Testis (tissue), 5 donors: ENCODE measurements at places on chromosomes 7 and 10.

DNA sequence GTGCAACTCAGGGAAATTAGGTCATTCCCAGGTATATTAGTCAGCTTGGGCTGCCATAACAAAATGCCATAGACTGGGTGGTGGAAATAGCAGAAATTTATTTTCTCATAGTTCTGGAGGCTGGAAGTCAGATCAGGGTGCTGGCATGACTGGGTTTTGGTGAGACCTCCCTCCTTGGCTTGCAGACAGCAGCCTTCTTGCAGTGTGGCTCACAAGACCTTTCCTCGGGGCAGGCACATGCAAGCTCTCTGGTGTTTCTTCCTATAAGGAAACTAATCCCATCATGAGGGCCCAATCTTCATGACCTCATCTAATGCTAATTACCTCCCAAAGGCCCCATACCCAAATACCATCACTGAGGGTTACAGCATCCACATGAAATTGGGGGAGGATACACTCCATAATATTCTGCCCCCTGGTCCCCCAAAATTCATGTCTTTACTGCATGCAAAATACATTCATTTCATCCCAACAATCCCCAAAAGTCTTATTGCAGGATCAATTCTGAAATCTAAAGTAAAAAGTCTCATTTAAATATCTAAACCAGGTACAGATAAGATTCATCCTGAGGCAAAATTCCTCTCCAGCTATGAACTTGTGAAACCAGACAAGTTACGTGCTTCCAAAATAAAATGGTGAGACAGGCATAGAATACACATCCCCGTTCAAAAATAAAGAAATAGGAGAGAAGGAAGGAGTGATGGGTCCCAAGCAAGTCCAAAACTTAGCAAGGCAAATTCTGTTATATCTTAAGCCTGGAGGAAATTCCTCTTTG lies 17.4 kb upstream of the CBLL1 start:
- DNase-seq = no peak

GRCh38 chr10:49132362-49132737 lies 1.5 kb downstream of the FAM170B start:
- DNase-seq = no peak

DNA sequence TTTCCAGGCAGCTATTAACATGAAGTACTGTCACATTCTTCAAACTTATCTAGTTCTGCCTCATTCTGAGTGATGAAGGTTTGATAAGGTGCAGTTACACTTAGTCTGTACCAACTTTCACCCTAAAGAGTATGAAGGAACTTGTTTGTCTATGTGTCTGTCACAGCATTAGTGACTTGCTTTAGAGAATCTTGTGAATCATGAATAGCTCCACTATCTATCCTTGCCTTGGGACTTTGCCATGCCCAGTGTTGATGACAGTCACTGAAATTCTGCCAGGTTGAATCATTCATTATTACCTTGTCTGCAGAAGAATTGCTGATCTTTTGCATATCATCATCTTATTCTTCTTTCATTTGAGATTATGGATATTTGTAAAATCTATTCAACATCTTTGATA lies 50.9 kb upstream of the A1CF start:
- DNase-seq = no peak

DNA sequence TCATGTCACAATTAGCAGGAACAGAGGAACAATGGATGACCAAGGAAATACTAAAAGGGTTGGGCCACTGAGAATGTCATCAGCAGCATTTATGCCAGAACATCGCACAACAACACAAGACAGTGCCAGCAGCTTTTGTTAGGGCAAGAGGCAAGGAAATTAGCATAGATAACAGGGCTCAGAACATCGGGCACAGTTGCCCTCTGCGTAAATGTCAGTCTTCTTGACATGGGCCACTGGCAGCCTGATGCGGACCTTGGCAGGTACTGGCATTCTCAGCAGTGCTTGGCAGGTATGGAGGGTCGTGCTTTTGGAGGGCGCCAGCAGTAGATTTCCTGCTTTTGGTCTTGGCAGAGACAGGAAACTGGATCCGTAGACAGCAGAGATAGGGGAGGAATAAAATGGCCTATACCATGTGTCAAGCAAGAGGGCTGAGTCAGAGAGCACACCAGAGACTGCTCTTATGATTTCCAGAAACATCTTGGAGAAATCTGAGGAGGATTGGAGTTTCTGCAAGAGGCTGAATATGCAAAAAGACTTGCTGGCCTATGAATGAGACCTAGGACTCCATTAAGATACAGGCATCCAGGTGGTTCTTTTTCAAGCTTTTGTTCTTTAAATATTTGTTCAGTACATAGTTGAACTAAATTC lies 371.5 kb upstream of the MTPN start:
- no peak for DNase-seq

- no peak for DNase-seq
Observed at GRCh38 chr10:51206500-51206899, 132.2 kb downstream of the PRKG1 start.

- no peak for DNase-seq
Observed at GRCh38 chr7:39847227-39847626, 102.8 kb upstream of the CDK13 start.

- no peak for DNase-seq
Observed at GRCh38 chr10:35909121-35909720, 267.1 kb upstream of the FZD8 start.

- DNase-seq = no peak
Observed at GRCh38 chr7:128404143-128404681, 5.6 kb downstream of the IMPDH1 start.

- DNase-seq = no peak
Observed at GRCh38 chr10:24382045-24382444, 173.1 kb downstream of the KIAA1217 start.

DNA sequence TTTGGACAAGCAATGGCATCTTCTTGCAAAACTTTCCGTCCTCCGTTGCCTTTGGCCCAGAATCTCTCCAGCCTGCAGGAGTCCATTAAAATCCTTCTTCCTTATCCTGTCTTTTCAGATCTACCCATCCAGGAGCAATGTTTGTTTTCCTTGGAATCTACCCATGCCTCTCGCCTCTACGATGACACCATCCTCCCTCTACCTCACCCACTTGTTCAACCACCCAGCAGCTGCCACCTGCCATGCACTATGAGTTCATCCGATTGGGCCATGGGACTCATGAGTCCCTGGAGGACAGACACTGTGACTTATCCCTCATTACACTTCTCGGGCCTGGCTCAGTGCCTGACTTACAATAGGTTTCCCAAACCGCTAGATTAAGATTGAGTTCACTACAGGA lies 26.8 kb upstream of the MGMT start:
- no peak for DNase-seq

DNA sequence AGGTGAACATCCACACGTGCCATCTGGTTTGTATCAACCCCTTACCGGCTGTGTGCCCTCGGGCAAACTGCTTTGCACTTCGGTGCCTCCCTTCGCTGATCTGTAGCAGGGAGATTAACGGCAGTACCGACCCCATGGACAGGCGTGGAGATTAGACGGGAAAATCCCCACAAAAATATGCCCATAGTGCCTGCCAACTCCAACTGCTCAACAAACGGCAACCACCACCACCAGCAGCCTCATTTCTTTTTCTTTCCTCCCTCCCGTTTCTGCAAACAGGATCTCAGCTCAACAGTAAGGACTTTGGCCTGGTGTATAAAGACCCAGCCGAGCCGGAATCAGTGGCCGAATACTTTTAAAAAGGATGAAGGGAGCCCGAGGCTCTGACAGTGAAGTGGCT lies 31.0 kb downstream of the CHST15 start:
- no peak for DNase-seq

DNA sequence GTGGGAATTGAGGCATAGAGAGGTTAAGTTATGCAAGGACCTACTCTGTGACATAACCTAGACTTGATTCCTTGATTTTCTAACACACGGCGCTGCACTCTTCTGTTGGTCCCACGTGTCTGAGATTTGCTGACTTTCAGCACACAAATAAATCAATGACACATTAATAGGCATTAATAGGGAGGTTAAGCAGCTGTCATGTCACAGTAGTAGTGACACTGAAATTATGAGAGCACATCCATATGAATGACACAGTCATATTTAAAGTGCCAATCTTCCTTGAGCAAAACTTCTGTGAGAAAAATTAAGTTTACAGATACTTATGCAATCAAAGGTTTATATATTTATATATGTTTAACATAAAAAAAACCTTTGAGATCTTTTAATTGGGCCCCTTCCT lies 805.4 kb upstream of the SORCS1 start:
- no peak for DNase-seq

GRCh38 chr10:12388671-12389070 lies 39.3 kb downstream of the CAMK1D start:
- no peak for DNase-seq

- DNase-seq = no peak
Observed at GRCh38 chr7:81416659-81417058, 353.2 kb downstream of the HGF start.

- no peak for DNase-seq
Observed at GRCh38 chr7:127954357-127954748, 76.9 kb downstream of the LRRC4 start.

GRCh38 chr7:118753479-118753878 lies 529.0 kb downstream of the ANKRD7 start:
- no peak for DNase-seq

- DNase-seq = peak; percentile 1
Observed at GRCh38 chr10:127036987-127037386, 131.8 kb downstream of the DOCK1 start.

- no peak for DNase-seq
Observed at GRCh38 chr10:31073211-31073610, 41.5 kb upstream of the ZNF438 start.

GRCh38 chr7:156617215-156617614 lies 23.4 kb upstream of the RNF32 start:
- DNase-seq = no peak

- no peak for DNase-seq
Observed at GRCh38 chr10:50540069-50540825, 83.5 kb downstream of the SGMS1 start.

DNA sequence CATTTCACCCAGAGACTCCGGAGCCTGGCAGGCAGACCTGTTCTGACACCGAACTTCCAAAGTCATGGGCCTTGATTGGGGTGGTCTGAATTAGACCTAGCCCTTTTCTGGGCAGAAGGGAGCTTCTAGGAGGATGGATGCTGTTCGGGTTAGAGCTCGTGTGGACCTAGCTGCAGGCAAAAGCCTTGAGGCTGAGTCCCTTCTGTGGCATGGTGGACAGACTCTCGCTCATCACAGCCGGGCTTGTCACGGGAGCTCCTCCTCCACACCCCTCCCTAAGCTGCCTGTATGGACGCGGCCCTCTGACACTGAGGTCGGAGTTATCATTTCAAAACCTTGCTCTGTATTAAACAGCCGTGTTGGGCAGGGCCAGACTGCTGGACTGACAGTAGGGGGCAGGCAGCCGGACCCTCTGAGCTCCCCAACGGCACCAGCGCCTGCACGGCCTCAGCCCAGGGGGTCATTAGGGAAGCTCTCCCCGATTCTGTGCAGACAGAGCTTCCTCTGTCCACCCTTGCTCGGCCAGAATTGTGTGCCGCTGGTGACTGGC lies 2.2 kb downstream of the IRF5 start:
- DNase-seq = no peak

DNA sequence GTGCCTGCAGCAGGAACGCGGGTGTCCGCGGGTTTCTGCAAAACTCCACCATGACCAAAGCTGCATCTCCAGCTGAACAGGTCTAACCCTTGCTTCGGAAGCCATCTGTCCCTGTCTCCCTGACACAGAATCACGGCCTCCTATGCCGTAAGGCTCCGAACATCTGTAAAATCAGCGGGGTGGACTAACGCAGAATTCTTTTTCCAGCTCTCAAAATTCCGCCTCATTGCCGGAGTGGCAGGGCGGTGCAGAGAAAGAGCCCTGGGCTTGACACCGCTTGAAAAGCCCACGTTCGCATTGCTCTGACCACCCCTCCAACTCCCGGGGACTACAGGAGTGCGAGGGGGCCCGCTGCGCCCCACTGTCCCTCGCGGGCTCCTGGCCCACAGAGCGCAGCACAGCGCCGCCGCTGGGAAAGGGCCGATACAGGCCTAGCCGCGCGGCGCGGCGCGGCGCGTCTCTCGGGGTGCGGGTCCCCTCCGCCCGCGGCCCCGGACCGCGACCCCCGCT lies 409 bp downstream of the DNMBP start:
- DNase-seq = peak; percentile 74

DNA sequence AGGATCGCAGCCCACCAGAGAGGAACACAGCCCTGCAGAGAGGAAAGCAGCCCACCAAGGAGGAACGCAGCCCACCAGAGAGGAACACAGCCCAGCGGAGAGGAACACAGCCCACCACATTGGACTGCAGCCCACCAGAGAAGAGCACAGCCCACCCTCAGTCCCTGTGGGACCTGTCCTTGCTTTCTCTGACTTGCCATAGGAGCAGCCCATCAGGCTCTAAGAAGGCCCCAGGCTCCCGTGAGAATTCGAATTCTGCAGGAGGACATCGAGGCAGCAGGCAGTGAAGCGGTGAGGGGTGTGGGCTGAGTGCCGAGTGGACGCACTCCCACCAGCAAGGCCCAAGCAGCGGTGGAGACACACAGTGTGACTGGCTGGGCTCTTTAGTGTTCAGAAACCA lies 59.1 kb downstream of the HTR5A start:
- DNase-seq = no peak

DNA sequence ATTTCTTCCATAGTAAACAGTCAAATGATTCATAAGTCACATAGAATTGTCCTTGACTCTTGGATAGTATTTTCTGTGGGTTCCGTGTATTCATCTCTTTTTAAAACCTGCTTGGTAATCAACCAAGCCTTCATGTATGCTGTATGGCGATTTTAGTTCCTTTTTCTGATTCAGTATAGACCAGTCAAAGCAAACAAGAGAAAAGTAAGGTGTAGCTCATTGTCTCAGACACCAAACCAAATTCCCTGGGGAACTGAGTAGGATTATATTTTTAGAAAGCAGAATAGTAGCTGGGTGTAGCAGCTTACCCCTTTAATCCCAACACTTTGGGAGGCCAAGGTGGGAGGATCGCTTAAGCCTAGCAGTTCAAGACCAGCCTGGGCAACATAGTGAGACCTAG lies 240.5 kb downstream of the BBS9 start:
- DNase-seq = no peak

- DNase-seq = no peak
Observed at GRCh38 chr10:84227810-84228209, 2.5 kb upstream of the LRIT2 start.

- no peak for DNase-seq
Observed at GRCh38 chr10:76514321-76514720, 1082.9 kb downstream of the LRMDA start.

DNA sequence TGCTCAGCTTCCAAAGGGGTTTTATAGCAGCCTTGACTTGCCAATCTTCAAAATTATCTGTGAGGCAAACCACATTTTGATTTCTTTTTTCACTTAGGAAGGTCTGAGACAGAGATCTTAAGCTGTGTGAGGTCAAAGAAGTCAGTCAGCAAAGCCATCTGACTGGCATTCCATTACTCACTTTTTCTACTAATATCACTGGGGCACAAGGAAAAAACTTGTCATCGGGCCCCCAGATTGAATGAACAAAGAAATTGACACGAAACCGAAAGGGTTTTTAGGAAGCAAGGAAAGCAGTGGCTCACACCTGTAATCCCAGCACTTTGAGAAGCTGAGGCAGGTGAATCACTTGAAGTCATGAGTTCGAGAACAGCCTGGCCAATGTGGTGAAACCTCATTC lies 78.5 kb upstream of the FRMD4A start:
- no peak for DNase-seq
